ENCODE measurements at places on chromosomes 4 and X.

GRCh38 chr4:64747919-64748715 lies 338.9 kb upstream of the TECRL start:
- no peak for DNase-seq

DNA sequence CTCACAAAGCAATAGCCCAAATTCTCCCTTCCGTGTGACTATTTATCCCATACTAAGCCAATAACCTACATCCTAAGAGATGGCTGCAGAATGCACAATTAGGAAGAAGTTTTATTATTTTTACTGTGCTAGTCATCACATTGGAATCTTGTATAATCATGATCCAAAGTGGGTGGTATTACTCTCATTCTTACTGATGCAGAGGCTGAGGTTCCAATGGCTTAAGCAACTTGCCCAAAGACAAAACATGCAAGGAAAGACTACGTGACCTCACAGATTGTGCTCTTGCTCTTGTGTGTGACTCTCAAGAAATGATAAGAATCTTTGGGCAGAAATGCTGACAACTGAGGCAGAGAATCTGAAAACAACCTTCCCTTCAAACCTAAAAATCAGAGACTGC lies 212.2 kb downstream of the LDB2 start:
- DNase-seq = no peak

- no peak for DNase-seq
Measured at GRCh38 chrX:8679550-8679949, 52.4 kb downstream of the ANOS1 start.

DNA sequence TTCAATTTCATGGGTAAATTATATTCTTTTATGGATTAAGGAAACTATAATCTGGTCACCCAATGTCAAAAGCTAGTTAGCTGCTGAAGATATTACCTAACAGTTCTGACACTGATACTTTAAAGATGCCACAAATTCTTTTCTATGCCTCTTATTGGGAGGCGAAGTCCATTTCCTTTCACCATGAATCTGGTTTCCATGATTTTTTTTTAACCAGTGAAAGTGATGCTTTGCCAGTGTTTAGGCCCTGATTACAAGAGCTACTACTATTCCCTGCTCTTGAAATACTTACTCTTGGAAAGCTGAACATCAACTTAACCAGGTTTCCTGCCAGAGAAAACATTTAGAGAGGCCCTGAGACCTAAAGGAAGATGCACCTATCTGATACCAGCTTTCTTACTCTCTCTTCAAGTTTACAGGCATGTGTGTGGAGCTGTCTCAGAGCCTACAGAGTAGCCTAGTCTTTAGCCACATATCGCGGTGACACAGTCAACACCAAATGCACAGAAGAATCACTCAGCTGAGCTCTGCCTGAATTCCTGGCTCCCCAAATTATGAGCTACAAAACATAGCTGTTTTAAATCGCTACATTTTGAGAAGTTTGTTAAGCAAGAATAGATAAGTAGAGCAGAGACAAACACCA lies 1280.8 kb downstream of the PCDH7 start:
- no peak for DNase-seq

GRCh38 chr4:54802336-54802735 lies 144.6 kb downstream of the KIT start:
- no peak for DNase-seq

DNA sequence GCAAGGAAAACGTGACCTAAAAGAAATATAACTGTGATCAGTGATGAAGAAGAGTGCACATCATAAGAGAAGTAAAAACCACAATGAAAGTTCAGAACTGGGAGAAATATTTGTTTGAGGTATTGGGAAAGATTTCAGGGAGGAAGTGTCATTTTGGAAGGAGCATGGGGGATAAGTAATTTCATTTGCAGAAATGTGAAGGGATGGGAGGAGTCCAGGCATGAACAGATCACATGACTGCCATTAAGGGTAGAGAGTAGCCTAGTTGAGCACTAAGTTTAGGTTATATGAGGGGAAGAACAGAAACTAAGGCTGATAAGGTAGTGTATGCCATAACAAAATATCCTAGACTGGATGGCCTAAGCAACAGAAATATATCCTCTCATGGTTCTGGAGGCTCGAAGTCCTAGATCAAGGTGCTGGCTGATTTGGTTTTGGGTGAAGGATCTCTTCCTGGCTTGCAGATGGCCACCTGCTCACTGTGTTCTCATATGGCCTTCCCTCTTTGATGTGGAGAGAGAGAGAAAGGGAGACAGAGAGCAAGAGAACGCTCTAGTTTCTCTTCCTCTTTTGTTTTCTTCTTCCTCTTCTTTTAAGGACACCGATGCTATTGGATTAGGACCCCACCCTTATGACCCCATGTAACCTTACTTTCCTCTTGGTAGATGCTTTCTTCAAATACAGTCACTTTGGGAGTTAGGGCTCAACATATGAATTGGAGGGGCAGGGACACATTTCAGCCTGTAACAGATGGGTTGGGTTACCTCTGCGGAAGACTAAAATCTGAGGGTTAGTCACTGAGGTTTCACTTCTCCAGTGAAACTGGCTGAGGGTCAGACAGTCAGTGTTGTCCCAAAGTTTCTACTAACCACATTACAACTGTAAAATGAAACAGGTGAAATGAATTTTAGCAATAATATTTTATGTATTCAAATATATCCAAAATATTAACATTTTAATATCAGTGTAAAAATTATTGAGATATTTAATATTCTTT lies 77.9 kb downstream of the EGF start:
- no peak for DNase-seq

Data from posterior cingulate gyrus (tissue), 11 donors.